Anterior cingulate cortex (tissue), 58 donors: ENCODE measurements at places on chromosomes 16 and 17.

DNA sequence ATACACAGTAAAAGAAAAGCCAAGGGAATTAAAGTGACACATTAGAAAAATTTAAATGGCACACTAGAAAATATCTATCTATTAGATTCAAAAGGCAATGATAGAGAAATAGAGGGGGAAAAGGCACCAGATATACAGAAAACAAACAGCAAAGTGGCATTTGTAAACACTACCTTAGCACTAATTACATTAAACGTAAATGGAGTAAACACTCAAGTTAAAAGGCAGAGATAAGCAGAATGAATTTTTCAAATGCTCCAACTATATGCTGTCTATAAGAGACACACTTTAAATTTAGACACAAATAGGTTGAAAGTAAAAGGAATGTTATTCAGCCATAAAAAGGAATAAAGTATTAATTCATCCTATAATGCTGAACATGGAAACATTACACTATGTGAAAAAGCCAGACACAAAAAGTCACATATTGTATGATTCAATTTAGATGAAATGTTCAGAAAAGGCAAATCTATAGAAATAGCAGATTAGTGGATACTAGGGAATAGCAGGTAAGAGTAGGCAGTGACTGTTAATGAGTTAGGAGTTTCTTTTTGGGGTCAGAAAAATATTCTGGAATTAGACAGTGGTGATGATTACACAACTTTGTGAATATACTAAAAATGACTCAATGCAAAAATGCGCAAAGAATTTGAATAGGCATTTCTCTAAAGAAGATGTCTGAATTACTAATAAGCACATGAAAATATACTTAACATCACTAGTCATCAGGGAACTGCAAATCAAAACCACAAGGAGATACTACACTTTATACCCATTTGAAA is 92.4 kb downstream of the BRIP1 start:
- no peak for DNase-seq

DNA sequence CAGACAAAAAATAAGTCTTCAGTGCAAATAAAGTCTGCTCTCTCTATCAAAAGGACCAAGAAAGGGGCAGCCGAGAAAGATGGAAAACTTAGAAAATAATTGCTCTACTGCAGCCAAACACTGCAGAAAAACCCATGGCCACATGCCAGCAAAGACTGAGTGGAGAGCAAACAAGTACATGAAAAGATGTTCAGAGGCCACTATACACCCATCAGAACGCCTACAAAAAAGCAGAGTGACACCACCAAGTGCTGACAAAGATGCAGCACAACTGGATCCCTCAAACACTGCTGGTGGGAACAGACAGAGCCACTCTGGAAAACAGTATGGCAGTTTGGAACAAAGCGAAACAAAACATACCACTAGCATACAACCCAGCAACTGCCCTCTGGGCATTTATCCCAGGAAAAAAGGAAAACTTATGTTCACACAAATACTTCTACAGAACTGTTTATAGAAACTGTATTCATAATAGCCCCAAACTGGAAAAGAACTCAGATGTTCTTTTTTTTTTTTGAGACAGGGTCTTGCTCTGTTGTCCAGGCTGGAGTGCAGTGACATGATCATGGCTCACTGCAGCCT is 36.7 kb downstream of the KIAA0753 start:
- peak; percentile 10 for DNase-seq

- peak; percentile 21 for DNase-seq
Observed at GRCh38 chr17:1880851-1881630, 51.2 kb downstream of the RPA1 start.

GRCh38 chr16:57356547-57356946 is 2.0 kb upstream of the CCL22 start:
- no peak for DNase-seq

DNA sequence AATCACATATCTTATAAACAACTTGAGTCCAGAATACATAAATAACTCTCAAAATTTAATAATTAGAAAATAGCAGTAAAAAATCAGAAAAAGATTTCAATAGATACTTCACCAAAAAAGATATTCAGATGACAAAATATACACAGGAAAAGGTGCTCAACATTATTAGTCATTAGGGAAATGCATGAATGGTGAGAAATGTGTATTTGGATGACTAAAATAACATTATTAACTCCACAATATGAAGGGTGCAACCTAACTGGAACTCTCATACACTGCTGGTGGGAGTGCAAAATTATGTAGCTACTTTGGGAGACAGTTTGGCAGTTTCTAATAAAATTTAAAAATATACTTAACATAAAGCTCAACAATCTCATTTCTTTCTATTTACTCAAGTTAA is 262.3 kb upstream of the AXIN2 start:
- DNase-seq: no peak

GRCh38 chr17:27327871-27328270 is 34.0 kb downstream of the WSB1 start:
- DNase-seq: no peak

GRCh38 chr17:53336281-53336680 is 486.4 kb upstream of the KIF2B start:
- no peak for DNase-seq

GRCh38 chr17:77478899-77479298 is 338.1 kb downstream of the SEC14L1 start:
- DNase-seq: no peak

- DNase-seq: no peak
Observed at GRCh38 chr16:48907906-48908634, 298.1 kb upstream of the N4BP1 start.

GRCh38 chr16:25198021-25198420 is 18.7 kb upstream of the AQP8 start:
- no peak for DNase-seq

DNA sequence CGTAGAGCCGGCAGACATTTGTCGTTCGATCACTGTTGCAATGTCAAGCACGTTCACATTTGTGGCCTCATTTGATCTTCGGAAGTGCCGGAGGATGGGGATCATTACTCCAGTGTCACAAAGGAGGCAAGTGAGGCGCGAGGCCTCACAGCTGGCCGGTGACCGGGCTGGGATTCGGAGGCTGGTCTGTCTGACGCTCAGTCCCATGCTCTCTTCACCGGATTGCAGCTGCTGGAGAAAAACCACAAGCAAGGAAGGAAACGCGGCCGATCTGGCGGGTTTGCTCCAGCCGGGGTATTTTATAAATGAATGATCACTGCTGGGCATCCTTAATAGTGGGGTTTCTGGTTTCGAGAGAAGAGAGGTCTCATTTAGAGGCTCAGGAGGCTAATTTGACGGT is 127.8 kb downstream of the OR1D5 start:
- no peak for DNase-seq

- DNase-seq: peak; percentile 98
Observed at GRCh38 chr16:30557957-30558788, at the start of gene ZNF764. ZNF764 (minus strand) TSS chr16:30558374; CDS start chr16:30558182, 192 bp downstream.

DNA sequence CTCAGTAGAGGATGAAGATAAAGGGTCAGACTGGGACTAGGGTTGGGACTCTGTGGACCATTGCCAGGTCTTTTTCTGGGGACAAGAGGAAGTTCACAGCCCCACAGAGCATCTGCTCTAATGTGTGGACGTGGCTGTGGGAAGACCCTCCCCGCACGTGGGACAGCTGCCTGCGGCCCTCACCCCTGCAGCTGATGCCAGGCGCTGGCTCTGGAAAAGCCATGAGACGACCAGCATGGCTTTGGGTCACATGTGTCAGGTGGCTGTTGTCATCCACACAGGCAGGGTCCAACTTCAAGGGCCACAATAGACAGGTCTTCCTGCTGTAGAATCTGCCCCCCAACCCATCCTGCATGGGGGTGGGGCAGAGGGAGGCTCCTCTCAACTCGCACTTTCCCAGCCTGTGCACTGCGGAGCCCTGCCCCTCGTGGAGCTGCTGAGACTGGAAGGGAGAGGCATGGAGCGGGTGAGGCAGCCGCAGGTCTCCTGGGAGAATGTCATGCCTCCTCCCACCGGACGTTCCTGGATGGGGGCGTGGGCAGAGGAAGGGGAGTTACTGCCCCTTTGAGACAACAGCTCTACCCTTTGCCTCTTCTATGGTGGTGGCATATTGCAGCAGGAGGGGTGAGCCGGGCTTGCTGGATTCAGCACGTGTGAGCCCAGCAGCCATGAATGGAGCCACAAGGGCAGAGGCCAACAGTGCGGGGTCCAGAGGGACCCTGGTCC is 53.4 kb downstream of the PIMREG start:
- no peak for DNase-seq

DNA sequence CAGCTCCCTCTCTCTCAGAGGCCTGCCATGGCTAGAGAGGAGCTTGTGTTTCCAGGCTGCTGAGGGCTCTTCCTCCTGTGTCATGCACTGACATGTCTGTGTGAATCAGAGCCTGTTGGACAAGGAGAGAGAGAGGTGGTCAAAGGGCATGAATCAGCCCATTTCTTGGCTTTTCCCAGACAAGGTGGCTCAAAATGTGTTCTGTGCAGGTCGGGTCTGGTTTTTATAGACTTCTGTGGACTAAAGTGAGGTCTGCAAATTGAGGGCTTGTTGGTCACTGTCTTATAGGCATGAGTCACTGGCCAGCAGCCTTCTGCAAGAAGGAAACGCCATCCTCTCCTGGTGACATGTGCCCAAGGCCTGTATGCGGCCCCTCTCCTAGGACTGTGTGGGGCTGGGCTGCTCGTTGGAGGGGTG is 97.9 kb downstream of the FOXL1 start:
- no peak for DNase-seq

DNA sequence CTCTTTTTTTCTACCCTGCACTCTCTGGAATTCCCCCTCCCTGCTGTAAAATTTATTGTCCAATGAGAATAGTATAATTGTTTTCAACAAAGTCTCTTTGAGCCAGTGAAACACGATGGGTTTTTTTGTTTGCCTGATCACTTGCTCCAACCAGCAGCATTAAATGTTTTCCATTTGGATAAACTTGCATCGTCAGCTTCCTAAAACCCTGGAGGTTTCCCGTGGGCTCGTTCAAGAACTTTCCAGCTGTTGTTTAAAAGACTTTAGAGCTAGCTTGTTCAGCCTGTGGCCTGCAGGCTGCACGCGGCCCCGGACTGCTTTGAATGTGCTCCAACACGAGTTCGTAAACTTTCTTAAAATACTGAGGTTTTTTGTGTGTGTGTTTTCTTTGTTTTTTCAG is 14.9 kb downstream of the NAGPA start:
- peak; percentile 15 for DNase-seq

- DNase-seq: no peak
Observed at GRCh38 chr16:4613636-4614570, 785 bp downstream of the UBALD1 start.
